ENCODE measurements at places on chromosomes 5 and 9.
A peak's percentile ranks its signal among the peaks of the same experiment; 100 is the strongest.

DNA sequence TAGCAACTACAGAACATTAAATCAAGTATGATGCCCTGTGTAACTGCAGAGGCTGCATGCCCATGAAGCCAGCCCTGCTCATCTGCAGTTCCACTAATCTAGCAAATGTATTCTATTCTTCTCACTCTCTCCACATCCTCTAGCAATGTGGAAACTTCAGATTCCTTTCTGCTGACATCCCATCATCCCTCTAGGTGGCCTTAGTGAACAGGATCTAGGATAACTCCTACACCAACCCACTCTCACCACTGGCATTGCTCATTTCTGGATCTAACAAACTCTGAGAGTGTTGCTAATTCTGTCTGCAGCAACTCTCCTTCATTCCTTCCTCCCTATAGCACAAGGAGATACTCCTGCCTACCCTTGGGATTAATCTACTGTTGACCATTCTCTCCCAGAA, 80.8 kb downstream of the FAM81B start:
- peak; percentile 39 for DNase-seq

DNA sequence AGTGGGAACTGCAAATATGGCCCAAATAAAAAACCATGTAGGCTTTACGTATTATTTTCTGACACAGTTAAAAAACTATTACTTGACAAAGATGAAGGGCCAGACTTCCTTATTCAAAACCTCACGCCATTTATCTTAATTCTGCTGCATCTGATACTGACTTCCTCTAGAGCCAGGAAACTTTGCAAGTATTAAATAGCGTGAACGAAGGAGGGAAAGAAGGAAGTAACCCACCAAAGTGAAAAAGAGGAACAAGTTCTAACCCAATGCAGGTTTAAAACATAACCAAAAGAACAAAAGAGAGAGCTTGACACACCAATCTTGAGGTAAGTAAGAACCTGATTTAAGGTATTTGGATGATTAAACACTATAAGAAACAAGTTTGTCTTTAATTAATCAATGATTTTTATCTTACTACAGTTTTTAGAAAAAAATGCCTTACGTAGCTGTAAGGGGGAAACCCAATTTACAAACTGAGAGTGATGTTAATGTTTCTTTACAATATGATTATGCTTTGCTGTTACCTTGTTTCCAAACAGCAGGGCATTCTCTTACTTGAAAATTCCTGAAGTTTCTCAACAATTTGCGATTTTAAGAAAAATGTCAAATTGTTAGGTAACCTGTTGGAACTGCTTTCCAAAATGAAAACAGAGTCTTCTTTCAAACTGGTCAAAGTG, at the start of gene GAPT:
TSS of gene GAPT (plus strand) at position 220 of the 677 bp plus-strand sequence. CDS start 3,102 bp downstream, outside the sequence.
- DNase-seq, result no peak

GRCh38 chr5:115988002-115988401, 25.7 kb downstream of the LVRN start:
- DNase-seq, result no peak

GRCh38 chr5:58259685-58260152, 200.2 kb downstream of the PLK2 start:
- DNase-seq, result peak; percentile 63

- no peak for DNase-seq
Measured at GRCh38 chr5:168972731-168973130, 328.2 kb downstream of the SLIT3 start.

GRCh38 chr9:16057541-16057940, 504.7 kb downstream of the CCDC171 start:
- DNase-seq, result no peak

GRCh38 chr9:129936222-129936621, 101.0 kb downstream of the USP20 start:
- DNase-seq, result no peak

DNA sequence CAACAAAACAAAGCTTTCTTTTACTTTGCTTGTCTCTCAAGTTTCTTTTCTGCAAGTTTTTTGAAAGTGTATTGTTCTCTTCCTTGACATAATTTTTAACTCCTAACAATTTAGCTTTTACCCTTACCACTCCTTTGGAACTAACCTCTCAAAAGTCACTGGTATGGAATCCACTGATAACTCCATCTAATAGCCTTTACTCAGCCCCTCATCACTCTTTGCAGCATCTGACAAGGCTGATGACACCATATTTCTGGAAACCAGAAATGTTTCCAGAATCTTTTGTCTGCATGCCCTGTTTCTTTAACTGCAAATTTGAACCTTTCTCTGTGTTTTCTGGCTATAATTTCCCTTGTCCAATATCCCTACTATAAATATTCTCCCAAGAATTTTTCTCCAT, 46.5 kb downstream of the ZNF474 start:
- no peak for DNase-seq

- DNase-seq, result no peak
Measured at GRCh38 chr9:17930071-17930470, 351.2 kb downstream of the SH3GL2 start.

GRCh38 chr5:134515801-134516200, 9.7 kb upstream of the JADE2 start:
- DNase-seq, result no peak

- no peak for DNase-seq
Measured at GRCh38 chr5:31068287-31068686, 125.2 kb upstream of the CDH6 start.

- peak; percentile 17 for DNase-seq
Measured at GRCh38 chr5:14208071-14209021, 65.2 kb downstream of the TRIO start.

GRCh38 chr5:132788990-132789886, 12.2 kb upstream of the SEPTIN8 start:
- no peak for DNase-seq

DNA sequence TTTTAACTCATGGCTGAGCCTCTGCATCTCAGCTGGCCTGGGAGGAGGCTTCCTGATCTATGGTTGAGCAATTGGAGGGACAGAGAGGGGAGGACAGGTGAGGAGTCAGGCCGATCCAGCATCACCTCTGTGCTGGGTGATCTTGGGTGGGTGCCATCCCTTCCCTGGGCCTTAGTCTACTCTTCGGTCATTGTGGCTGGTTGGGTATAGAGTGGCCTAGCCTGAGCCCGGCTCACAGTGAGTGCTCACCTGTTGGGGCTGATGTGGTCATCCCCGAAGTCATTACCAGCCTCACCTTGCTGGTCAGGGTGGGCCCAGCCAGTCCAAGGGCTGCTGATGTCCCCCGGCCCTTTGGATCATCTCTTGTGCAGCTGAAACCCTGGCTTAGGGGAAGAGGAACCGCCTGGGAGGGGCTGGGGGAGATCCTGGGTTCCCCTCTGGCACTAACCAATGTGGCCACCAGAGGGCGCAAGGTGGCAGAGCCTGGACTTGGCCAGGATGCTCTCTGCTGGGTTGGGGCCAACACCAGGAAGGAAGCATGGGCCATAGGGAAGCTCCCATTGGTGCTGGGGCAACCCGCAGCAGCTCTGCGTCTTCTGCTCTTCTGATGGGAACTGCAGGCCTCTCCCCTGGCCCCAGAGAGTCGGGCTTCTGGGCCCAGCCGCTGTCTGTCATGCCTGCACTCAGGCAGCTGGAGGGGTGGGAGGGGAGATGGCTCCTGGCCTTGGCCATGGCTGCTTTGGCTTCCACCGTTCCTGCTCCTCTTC, 17.3 kb upstream of the ODF2 start:
- DNase-seq, result peak; percentile 89

DNA sequence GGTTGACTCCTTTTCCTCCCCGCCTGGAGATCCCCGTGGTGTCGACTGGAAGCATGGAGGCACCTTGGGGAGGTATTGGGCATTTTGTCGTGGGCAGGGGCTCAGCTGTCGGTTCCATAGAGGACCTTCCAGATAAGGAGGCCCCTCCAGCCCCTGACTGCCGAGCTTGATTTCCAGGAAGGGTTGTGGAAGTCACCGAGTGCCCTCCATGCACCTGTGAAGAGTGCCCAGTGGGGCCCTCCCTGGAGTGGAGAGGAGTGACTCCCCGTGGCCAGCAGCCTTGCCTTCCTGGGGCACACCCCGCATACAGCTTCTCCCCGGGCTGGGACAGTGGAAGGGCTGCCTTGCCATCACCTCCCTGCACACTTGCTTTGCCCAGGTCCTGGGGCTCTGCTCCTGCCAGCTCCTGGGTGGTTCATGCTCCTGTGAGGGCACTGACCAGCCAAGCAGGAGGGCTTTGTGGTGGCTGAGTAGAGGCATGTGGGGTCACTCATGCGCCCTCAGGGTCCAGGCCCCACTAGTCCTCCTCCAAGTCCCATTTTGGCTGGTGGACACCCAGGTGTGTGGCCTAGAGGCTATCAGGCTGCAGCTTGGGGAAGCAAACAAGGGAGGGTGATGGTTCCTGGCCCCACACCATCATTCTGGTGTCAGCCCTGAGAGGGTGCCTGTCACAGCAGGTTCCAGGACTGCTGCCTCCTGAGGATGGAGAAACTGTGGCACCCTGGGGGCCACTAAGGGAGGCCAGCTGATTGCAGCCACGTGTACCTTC, 133.0 kb downstream of the WNK2 start:
- DNase-seq, result no peak

GRCh38 chr5:121819682-121820261, 31.9 kb upstream of the FTMT start:
- DNase-seq, result no peak

DNA sequence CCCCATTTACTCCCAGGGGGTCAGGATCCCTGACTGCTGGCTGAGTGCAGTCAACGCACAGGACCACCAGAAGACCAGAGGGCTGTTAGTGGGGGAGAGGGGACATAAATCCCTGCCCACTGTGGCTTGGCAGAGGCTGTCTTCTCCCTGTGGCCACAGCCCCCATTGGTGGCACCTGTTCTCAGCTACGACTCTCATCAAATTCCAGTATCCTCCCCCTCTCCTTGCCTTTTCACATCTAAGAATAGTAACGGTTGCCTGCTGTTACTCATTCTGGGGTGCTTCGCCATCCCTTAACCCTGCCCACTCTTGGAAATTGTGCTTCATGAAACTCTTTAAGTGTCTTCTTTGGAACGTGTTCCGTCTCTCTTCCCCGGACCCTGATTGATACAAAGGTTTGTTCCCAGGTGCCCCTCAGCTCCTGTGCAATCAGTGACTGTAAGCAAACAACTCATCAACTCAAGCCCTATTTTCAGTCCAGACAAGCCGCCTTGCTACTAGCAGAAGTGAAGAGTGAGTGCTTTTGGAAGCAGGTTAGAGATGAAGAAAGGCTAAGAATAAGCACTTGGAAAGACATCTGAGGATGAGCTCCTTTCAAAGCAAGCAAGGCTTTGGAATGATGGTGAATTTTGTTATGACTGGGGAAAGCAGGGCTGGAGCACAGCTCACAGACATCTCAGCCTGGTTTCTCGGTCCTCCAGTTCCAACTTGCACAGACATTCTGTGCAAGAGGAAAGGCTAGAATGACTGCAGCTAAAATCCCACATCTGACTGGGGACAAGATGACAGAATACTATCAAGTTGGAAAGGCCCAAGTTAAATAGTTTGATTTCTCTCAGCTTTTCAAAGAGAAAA, 22.9 kb upstream of the DENND1A start:
- no peak for DNase-seq

- DNase-seq, result no peak
Measured at GRCh38 chr5:94884311-94884710, 265.8 kb downstream of the SLF1 start.

DNA sequence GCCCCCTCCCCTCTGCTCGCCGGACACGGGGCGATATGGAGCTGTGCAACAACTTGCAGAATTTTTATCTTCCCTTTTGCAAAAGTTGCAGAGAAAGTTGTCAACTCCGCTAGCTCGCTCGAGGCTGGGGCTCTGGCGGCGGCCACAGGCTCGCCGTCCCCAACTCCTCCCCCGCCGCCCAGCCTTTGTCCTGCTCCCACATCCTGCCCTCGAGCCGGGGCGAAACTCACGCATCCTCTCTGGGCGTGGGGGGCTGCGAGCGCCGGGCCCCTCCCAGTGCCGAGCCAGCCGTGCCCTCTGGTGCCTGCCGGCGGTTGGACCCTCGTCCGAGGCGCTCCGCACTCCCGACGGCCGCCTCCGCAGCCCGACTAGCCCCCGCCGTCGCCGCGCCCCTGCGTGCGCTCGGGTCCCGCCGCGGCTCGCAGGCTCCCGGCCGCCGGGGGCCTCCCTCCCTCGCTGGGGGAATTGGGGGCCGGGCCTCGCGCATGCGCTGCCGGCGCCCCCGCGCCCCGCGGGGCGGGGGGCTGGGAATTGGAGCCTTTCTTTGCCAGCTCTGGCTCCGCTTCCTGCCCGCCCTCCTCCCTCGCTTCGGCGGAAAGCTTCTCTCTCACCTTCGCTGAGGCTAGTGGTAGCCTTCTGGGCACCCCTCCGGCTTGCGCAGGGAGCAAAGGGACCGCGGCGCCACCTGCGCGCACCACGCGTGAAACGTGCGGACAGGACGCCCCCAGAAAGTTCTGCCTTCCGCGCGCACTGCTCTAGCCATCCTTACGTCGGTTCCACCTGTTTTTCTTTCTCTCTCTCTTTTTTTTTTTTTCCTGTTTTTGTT, at the start of gene CCNJL:
TSS of gene CCNJL (minus strand) at position 431 of the 826 bp plus-strand sequence. CDS start 641 bp downstream, outside the sequence.
- peak; percentile 60 for DNase-seq
